ENCODE measurements at places on chromosomes 5 and 9.

- DNase-seq, result no peak
Measured at GRCh38 chr9:96294159-96294545, 7.8 kb downstream of the HSD17B3 start.

- no peak for DNase-seq
Measured at GRCh38 chr9:113882181-113882580, 6.1 kb downstream of the ZNF618 start.

GRCh38 chr9:101731429-101731828, 7.0 kb downstream of the GRIN3A start:
- DNase-seq, result no peak

DNA sequence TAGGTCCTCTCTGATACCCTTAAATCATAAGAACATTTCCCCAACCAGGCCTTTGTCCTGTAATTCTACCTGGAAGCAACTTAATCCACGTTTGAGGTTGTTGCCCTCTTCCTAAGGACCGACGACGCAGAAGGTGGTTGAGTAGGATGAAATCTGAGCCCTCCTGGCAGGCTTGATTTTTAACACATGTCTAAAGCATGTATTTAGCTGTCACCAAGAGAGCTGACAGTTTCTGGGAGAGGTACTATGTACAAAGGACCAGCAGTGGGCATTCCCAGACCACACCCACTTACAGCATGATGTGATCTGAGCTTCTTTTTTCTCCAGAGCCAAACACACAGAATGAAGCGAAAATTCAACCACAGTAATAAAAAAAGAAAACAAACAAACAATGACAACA, 260.9 kb downstream of the SH3GL2 start:
- DNase-seq, result no peak

DNA sequence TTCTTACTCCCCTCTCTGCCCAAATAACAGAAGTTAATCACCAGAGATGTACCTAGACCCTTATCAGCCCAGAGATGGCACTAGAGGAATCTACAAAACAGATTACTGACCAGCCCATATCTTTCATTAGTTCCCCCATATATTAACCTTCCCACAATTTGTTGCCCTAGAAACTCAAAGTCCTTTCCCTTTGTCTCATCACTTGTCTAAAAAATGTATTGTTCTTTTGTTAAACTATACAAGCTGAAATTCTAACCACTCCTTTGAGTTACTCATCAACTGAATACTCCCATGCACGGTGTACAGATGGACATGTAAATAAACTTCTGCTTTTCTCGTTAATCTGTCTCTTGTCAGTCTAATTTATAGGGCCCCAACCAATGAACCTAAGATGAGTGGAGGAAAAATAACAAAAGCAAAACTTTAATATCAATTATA, 130.9 kb downstream of the CCDC192 start:
- no peak for DNase-seq

DNA sequence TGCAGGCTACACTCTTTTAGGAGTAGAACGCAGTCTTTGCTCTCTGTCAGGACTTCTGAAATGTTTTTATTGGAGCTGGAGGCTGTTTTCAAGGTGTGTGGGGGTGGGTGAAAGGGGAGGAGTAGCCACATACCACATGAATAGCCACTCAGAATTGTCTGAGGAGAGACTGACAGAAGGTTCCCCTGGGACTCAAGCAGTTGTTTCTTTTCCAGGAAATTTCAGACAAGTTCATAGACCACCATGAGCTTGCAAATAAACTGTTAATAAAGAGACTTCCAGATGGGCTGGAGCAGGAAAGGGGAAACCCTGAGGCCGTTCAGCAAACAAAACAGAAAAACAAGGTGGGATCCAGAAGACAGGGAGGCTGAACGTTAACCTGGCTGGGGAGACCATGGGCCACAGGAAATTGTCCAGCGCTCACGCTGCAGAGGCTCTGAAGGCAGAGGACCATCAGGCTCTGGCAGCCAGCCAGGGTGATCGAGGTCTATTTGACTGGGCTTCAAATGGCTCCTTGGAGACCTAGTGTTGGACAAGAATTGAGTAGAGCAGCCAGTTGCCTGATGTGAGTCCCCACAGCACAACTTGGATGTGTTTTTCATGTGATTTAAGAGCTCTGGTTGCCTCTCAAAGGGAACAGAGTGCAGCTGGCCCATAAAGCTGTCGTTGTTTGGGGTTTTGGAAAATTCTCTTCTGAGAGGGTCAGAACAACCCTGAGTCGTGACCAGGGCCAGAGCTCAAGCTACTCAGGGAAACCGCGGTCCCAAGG, 159.2 kb upstream of the RAI14 start:
- DNase-seq, result no peak

DNA sequence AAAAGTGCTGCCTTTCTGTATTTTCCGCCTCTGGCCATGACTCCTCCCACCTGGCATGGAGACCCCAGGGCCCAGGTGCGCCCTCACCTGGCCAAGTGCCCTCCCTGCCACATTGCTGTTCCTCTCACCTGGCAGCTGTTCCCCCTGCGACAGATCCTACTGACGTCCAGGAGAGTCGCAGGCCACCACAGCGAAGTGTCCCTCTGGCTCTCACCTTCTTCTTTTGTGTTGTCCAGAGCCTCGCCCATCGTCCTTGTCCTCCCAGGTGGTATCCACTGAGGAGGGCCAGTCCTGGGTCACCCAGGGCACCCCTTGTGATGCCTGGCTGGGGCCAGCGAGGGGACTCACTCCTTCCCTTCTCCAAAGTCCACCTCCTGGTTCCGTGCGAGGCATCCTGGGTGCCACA, 2.6 kb downstream of the NKD2 start:
- peak; percentile 43 for DNase-seq

- no peak for DNase-seq
Measured at GRCh38 chr5:93583768-93584595, 960 bp downstream of the NR2F1 start.

- DNase-seq, result no peak
Measured at GRCh38 chr5:157388111-157388710, 71.8 kb upstream of the NIPAL4 start.

DNA sequence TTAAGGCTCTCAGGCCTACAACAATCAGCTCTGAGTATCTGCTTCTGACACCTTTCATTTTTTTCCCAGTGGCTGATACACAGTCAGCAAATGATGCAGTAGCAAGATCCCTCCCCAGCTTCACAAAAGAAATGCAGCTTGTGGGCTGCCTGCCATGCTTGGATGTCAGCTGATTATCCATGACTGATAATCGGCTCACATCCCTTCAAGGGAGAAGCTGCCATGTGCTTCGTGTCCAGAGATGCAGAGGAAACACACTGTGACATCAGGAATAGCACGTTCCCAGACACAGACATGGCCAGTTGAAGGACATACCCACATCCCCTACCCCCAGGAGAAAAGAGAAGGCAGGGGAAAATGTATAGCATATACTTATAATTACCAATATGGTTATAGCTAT, 27.9 kb downstream of the TMEM215 start:
- DNase-seq, result no peak

DNA sequence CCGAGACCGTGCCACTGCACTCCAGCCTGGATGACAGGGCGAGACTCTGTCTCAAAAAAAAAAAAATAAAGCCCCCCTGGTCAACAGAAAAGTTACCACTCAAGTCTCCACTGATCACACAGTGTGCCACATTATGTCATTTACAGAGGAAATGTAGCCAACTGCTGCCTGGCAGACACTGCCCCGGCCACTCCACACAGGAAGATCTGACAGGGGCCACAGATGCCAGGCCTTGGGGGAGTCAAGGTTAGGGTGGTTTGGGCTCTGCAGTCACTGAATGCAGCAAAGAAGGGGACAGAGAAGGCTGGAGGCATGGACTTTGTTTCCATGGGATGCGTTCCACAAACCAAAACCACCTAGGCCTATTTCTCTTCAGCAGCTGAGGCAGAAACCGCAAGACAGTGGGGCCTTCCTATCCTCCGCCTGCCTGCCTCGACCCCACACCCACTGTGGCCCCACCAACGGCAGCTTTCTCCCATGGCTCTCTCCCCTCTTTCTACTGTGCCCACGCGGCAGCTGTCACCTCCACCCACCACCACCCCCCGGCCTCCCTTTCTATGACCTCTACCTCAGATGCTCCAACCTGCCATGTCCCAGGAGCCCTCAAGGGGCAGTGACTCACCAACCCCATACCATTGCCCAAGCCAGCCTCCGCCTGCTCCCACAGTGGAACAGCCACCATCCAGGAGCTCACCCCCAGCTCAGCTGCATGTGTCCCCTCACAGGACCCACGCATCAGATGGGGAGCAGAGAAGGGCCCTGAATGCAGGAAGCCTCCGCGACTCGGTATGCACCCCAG, 12.4 kb downstream of the IPPK start:
- DNase-seq, result no peak

GRCh38 chr9:38305582-38305981, 86.9 kb upstream of the ALDH1B1 start:
- no peak for DNase-seq

- no peak for DNase-seq
Measured at GRCh38 chr5:34928267-34928666, 1.1 kb upstream of the DNAJC21 start.

GRCh38 chr9:133090187-133090586, 28.4 kb downstream of the CEL start:
- no peak for DNase-seq

GRCh38 chr9:85978496-85978895, 37.5 kb downstream of the NAA35 start:
- DNase-seq, result no peak

DNA sequence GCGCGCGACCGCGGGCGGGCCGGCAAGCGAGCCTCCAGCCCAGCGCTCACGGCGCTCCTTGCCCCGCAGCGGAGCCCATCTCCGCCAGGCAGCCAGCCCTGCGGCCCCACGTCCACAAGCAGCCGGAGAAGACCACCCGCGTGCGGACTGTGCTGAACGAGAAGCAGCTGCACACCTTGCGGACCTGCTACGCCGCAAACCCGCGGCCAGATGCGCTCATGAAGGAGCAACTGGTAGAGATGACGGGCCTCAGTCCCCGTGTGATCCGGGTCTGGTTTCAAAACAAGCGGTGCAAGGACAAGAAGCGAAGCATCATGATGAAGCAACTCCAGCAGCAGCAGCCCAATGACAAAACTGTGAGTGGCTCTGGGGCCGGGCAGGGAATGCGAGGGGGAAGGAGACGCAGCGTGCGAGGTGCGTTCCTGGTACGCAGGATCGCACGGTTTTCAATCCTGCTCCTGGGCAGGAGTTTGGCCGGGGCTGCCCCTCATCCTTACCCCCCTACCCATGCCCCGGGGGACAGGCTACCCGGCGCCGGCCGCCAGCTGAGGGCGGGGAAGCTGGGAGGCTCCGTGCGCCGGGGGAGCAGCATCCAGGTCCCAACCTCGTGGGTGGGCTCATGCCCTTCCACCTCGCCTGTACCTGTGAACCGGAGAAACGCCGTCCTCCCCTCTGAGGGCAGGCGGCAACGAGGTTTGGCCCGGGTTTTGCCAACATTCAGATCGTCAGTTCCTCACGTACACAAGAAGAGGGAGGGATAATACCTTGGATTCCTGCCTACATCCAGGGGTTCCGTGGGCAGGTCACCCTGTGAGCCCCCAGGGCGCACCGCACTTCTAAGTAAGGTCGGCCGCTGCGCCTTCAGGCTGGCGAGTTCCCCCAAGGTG, 6.6 kb downstream of the ISL1 start:
- DNase-seq, result no peak

GRCh38 chr5:171614971-171615653, 170.5 kb upstream of the SMIM23 start:
- DNase-seq, result no peak

DNA sequence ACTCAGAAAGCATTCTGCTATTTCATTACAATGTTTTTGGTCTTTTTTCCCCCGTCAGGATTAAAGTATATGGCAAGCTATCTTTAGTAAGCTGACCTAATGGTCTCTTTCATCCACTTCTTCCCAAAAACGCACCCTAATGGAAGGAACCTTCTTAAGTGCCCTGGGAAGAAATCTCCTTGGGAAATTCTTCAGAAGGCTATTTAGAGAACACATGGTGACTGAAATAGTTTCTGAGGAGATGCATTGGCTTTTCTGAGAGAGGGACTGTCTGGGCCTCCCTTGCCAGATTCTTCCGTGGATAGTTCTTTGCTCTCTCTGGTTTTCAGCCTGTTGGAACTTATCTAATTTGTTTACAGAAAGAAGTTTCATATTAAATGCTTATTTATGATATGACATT, 524.1 kb upstream of the MEF2C start:
- no peak for DNase-seq

- no peak for DNase-seq
Measured at GRCh38 chr5:87899208-87899661, 369.4 kb downstream of the TMEM161B start.

DNA sequence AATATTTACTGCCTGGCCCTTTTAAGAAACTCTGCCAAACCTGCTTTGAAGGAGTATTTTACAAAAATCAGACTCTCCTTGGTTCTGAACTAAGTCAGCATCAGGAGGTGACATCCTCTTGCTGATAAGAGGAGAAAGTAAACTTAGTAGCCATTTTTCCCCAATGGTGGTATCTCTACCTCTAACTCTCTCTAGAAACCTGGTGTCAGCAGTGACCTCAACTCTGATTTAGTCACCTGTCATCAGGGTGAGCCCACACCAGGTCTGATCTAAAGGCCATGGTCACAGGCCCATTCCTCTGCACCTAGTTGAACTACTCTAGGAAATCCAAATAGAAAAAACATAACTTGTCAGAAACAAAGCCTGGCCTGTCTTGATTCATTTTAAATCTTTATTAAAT, 4.2 kb downstream of the CARNMT1 start:
- DNase-seq, result no peak

DNA sequence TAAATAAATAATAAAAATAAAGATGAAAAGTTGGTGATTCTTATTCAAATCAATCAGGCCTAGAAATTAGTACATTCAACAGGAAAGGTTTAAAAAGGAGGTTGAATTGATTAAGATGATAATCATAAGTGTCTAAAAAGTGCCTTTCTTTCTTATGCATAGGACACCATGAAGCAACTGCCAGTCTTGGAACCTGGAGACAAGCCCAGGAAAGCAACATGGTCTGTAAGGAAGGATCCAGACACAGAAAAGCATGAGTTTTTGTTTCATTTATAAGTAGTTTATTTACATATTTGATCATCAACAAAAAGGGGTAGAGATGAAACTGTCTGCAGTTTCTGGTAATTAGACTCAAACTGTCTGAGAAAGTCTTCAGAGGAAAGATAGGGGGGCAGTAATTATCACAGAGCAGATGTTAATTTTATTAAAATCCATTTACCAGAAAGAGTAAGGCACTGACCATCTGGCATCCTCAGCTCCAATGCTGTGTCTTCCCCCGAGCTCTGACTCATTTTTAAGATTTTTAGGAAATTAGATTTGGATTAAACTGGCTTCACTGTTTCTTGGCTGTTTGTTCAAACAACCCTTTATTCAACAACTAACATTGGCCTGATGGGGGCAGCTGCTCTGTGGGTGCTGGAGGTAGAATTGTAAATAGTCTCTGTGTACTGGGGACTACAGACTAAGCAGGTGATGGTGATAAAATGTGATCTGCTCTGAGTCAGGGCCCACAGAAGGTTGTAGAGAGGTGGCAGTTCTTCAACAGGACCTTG, 2.7 kb downstream of the RABEPK start:
- DNase-seq, result no peak

DNA sequence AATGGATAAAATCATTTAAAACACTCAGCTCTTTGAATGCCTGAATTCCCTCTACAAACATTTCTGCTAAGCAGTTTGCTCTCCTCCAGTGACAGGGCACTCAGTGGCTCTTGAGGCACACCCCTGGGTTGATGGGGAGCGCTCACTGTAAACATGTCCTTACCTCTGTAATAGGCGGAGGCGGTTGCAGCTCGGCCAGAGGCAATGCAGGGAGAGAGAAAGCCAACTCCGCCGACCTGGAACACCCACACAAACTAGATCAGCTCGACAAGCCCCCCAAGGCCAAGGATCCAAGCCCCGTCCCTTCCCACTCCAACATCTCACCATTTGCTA, 329 bp downstream of the CDC23 start:
- no peak for DNase-seq

Measured in stimulated activated CD4-positive, alpha-beta T cell treated with anti-CD3 and anti-CD28 coated beads, Interleukin-12 subunit alpha, Interleukin-12 subunit beta, amount 100 ng/mL, for 4 hours (primary cell).